ENCODE measurements at places on chromosomes 11 and 22. TPM values are rescaled to one million over a fixed set of nuclear protein-coding genes. Genes with fewer than 3 reads are reported as not detected.

GRCh38 chr22:43747877-43748276, 64.2 kb downstream of the EFCAB6 start:
- no peak for DNase-seq

GRCh38 chr22:35103761-35104160, 37.8 kb downstream of the ISX start:
- DNase-seq: no peak

DNA sequence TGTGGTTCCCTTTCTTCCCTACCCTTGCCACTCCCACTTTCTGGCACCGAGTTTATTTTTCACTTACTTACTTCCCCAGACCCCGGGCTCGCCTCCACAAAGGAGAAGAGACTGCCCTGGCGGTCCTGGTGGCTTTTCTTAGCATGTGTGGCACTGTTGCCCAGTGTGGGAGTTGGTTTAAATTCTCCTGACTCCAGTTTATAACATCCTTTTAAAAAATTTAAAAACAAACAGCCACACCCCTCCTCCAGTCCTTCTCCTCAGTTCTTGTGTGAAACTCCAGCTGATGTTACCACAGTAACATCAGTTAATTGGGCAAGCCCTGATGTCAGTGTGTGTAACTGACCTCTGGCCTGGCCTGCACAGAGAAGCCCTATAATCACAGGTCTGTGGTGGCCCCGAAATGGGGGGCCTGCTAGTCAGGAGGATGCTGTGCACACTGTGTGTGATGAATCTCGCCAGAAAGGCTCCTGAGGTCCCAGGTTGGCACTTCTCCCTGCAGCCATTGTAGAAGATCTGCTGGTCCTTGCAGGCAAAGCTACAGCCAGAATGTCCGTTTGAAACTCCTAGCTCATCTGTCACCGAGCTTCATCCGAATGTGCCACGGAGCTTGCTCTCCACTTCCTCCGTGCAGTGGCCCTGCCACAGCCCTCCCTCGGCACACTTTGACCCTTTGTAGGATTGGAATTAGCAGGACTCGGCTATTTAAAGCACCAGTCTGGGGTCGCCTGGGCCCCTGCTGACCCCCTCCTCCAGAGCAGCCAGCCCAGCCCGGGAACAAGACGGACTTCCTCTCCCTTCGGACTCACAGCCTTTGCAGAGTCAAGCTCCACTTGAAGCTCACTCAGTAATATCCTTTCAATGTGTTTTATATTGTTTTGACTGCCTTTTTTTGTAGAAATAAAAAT, 7.6 kb downstream of the YDJC start:
- no peak for DNase-seq

GRCh38 chr11:61814247-61814957, 2.4 kb downstream of the FADS1 start:
- DNase-seq: peak; percentile 28

GRCh38 chr11:127037596-127037995, 37.0 kb upstream of the KIRREL3 start:
- DNase-seq: no peak

DNA sequence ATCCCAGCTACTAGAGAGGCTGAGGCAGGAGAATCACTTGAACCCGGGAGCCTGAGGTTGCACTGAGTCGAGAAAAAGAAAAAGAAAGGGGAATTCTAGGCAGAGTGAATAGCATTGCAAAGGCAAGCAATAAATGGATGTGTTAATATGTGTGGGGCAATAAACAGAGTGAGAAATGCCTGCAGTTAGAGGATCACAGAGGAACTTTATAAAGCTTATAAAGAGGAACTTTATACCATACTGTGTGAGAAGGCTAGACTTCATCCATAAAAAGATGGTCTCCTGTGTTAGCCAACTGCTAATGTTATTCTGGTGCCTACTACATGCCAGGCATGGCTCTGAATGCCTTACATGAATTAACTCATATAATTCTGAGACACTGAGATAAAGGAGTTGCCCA, 841 bp downstream of the B3GNT6 start:
- DNase-seq: no peak

DNA sequence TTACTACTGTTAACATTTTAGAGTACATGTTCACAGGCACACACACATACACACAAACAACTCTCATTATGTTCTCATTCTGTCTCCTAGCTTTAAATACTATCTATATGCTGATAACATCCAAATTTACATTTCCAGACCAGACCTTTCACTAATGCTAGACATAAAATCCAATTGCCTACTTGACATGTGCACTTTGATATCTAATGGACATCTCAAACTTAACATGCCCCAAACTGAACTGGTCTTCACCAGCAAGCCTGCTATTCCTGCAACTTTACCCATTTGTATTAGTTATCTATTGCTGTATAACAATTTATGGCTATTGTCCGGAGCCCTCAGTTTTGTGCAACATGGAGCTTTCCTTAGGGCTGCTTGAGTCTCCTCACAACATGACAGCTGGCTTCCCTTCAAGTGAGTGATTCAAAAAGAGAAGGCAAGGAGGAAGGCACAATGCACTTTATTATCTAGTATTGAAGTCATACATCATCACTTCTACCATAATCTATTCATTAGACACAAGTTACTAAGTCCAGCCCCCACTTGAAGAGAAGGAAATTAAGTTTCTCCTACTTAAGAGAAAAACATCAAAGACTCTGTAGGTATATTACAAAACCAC, 3.0 kb downstream of the SLC36A4 start:
- DNase-seq: no peak

GRCh38 chr11:112588252-112588694, 327.6 kb upstream of the PLET1 start:
- DNase-seq: peak; percentile 97

DNA sequence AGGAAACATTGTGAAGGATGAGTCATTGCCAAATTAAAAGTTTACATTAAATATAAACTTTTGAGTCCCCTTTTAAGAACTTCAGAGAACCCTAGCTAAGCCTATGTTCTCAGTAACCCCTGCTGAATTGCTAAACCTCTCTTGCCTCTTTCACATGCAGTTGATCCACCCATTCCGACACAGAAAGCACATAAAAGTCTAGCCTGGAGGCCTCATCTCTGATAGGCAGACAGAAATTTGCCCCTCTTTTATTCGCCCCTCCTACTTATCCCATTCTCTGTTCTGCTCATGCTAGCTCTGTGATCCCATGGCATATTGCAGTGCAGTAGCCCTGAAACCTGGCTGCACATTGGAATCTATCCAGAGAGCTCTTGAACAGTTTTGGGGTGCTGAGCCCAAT, 58.2 kb upstream of the PDE3B start:
- DNase-seq: no peak

DNA sequence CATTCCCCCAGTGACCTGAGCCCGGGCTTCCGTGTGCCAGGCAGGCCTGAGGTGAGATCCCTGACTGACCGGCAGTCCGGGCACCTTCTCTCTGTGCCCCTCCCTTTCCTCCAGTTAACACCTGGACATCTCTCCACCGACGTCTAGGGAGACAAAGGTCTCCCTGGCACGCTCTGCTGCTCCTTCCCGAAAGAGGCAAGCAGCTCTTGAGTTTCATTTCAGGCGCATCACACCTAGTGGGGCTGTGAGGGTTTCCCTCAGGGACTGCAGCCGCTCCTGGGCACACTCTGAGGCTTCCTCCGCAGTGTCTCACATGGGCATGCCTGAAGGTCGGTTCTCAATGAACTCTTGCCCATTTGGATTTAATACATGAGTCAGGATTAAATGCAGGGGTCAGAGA, 322.7 kb downstream of the CTTN start:
- DNase-seq: no peak

DNA sequence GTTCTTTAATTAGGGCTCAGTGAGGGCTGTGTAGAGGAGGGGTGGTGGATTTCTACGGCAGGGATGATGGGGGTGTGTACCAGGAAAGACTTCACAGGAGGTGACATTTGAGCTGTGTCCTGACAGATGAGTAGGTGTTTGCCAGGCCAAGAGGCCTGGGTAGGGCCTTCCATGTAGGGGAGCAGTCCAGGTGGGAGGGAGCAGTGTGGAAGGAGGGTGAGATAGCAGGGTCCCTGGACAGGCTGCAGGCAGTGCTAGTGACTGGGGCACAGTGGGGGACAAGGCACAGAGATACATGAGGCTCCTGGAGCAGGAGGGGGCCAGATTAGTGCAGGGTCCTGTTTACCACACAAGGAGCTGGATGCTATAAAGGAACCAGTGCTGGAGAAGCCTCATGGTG, 147.9 kb upstream of the CADM1 start:
- no peak for DNase-seq

DNA sequence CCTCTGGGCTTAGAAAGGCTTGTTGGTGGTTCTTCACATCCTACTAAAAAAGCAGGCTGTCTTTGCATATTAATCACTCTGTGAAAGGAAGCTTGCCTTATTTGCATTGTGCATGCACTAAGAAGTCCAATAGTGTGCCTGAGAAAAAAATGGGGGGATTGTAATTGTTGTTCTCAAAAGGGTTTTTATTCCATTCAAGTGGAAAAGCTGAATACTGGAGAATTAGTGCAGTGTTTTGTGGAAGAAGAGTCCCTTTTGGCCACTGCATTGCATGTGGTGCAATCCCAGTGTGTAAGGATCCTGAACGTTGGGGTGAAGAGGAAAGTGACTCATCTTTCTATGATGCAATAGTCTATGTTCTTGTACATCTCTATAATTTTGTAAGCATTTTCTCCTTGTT, 16.5 kb downstream of the NCAM1 start:
- peak; percentile 88 for DNase-seq

DNA sequence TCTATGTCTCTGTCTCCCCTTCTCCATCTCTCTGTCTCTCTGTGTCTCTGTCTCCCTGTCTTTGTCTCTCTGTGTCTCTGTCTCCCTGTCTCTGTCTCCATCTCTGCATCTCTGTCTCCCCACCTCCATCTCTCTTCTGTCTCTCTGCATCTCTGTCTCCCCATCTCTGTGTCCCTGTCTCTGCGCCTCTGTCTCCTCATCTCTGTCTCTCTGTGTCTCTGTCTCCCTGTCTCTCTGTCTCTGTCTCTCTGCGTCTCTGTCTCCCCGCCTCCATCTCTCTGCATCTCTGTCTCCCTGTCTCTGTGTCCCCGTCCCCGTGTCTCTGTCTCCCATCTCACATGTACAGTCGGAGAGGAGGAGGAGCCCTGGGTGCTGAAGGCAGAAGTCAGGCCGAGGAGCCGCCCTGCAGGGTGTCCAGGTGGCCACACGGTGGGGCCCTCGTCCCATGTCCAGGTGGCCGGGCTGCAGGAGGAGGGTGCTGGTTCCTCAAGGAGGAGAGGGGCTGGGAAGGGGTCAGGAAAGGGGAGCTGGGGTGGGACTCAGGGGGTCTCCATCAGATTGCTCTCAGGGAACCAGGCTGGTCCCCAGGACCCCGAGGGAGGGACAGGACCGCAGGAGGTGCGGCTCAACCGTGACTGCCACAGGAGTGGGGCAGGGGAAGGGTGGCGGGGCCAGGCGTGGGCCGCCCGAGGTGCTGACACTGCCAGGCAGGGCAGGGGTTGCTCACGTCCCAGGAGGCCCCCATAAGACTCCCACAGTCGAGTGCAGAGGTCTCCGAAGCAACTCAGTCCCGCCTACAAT, 25.6 kb upstream of the TH start:
- peak; percentile 87 for DNase-seq

- no peak for DNase-seq
Observed at GRCh38 chr22:47371263-47372090, 609.0 kb downstream of the TBC1D22A start.

- no peak for DNase-seq
Observed at GRCh38 chr11:17211286-17211685, 3.5 kb upstream of the PIK3C2A start.

DNA sequence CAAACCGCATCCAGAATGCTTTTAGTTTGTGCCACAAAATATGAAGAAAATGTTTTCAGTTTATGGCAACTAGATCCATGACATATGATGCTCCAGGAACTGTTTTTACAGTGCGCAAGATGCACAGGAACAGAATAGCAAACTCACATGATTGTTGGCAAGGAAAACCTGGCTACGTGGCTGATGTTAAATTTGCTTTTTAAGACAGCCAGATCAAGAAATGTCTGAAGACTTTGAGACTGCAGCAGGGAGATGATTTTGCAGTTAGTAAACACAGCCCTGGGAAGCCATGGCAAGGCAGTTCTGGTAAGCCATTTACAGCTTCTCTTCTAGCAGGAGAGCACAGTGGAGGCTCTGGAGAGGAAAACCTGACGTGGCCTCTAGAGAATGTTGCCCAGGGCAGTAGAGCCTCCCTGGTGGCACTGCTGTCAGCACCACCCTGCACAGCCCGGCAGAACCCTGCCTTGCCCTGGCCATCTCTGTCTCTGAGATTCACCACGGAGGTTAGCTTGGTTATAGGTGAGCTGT, 69.8 kb upstream of the TNRC6B start:
- DNase-seq: no peak

- DNase-seq: no peak
Observed at GRCh38 chr11:88246696-88247095, 71.5 kb upstream of the RAB38 start.

DNA sequence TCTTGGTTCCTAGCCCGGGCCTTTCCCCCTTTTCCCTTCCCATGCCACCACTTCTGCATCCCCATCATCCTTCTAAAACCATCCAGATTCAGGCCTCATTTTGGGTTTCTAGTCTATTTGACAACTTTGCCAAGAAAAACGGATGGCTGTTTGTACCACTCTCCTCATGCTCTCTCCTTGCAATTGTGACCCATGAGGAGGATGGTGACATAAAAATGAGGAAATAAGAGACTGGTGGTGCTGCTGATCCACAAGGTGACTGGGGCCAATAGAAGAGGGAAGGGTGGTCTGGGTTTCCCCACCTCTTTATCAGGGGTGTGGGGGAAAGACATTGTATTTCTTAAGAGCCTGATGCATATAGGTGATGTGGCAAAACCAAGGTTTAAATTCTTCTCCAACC, 1.0 kb downstream of the MS4A4A start:
- no peak for DNase-seq

GRCh38 chr11:403761-404431, 9.9 kb downstream of the PKP3 start:
- DNase-seq: no peak

GDPD4 gene
- polyA plus RNA-seq: not detected

CTTN gene
- 215 TPM for polyA plus RNA-seq

RIMBP3C gene
- polyA plus RNA-seq: 0.70 TPM

FAM180B gene
- polyA plus RNA-seq: 1.5 TPM

PVALB gene
- 15.4 TPM for polyA plus RNA-seq

FDXACB1 gene
- polyA plus RNA-seq: 4.4 TPM

OR51E2 gene
- polyA plus RNA-seq: 0.26 TPM

CDC42EP2 gene
- polyA plus RNA-seq: 10.0 TPM

DAGLA gene
- 21.7 TPM for polyA plus RNA-seq

OR52R1 gene
- polyA plus RNA-seq: not detected

KLHDC7B gene
- polyA plus RNA-seq: not detected

MUC2 gene
- polyA plus RNA-seq: not detected

All from spinal cord (tissue), 10 donors.